HepG2 (cell line): ENCODE measurements at places on chromosomes 3 and 15.

- H3K4me3 ChIP-seq, result no peak overlapping the region
- H3K27ac ChIP-seq, result no peak overlapping the region
- H3K27me3 ChIP-seq, result peaks cover 9% of the 10 kb centered on the region; the same call in 1 of the 3 replicates
These were observed 192.7 kb upstream of the LRIG1 start for GRCh38 chr3:66693461-66694031.

DNA sequence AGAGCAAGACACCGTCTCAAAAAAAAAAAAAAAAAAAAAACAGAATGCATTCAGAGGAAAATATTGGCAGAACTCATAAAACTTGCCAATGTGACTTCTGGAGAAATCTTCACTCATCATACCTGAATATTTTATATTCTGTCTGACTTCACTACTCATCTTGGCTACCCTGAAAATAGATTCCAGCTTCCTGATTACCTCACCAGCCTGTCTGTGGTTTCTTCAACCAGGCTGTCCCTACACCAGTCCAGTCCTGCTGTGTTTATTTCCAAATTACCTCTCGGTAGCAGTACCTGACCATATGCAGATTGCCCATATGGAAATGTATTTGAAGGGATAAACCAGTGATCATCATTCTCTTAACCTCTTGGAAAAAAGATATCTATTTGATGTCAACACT is 9.3 kb upstream of the P3H2 start:
- no peaks in the 10 kb centered on the region for H3K4me1 ChIP-seq
- no peak overlapping the region for H3K27ac ChIP-seq
- no peak overlapping the region for H3K4me3 ChIP-seq
- no peaks in the 10 kb centered on the region for H3K36me3 ChIP-seq
- DNase-seq, result no peak

GRCh38 chr3:39290255-39290654 is 10.4 kb upstream of the CX3CR1 start:
- H3K36me3 ChIP-seq, result no peaks in the 10 kb centered on the region
- H3K27ac ChIP-seq, result no peak overlapping the region
- H3K4me3 ChIP-seq, result no peak overlapping the region
- H3K27me3 ChIP-seq, result no peaks in the 10 kb centered on the region; the same call in 1 of the 2 replicates
- H3K4me1 ChIP-seq, result peaks cover 53% of the 10 kb centered on the region

- H3K36me3 ChIP-seq, result no peaks in the 10 kb centered on the region
- no peak overlapping the region for H3K27ac ChIP-seq
- no peak overlapping the region for H3K4me3 ChIP-seq
- no peak for DNase-seq
- no peaks in the 10 kb centered on the region for H3K4me1 ChIP-seq
These were observed 29.8 kb upstream of the TRH start for GRCh38 chr3:129944709-129945108.

GRCh38 chr3:8455526-8456411 is 45.9 kb upstream of the LMCD1 start:
- peaks cover 40% of the 10 kb centered on the region for H3K4me1 ChIP-seq
- H3K4me3 ChIP-seq, result no peak overlapping the region
- no peak overlapping the region for H3K27ac ChIP-seq
- no peaks in the 10 kb centered on the region for H3K36me3 ChIP-seq
- no peaks in the 10 kb centered on the region for H3K27me3 ChIP-seq
- no peak for DNase-seq

DNA sequence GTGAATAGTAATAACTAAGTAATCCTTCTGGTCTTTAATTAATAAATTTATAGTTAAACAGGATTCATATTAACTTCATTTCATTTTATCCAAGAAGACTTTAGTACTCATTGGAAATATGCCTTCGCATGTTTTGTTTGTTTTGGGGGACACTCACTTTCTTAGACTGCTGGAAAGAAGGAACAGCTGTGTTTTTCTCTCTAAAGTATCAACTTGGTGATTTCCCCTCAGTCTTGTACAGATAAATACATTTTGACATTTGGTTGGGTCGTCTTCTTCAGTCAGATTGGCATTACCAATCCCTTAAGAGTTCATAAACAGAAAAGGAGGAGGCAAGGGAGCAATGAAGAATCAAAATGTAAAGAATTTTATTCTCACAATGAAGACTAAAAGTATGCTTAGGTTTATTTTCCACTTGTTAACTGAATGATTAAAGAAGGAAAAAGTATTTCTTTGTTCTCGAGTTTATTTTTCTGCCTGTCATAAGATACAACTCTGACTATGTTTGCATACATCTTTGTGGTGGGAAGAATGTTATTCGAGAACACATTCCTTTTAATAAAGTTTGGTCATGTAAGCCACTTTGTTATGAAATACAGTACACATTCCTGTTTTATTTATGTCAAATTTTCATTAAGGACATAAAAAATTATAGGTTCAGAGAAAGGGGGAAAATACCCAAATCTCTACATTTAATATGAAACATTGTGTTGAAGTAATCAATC is 140.2 kb downstream of the GMNC start:
- H3K4me1 ChIP-seq, result no peaks in the 10 kb centered on the region
- no peak for DNase-seq
- no peak overlapping the region for H3K4me3 ChIP-seq
- no peak overlapping the region for H3K27ac ChIP-seq
- H3K27me3 ChIP-seq, result no peaks in the 10 kb centered on the region

DNA sequence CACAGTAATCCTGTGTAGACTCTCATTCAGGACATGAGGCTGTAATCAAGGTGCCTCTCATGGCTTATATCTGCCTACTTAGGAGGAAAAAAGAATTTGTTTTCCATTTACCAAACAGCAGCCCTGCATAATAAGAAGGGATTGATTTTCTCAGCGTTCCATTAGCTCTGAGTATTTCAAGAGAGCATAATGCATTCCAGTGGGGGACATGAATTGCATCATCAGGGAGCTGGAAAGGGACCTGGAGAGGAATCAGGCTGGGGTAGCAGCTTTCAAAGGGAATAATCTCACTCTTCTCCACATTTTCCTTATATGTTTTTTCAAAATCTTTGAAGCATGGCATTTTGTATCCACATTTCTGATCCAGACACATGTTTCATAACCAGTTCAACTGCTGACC is 150.6 kb upstream of the ANKRD28 start:
- no peak overlapping the region for H3K27ac ChIP-seq
- no peaks in the 10 kb centered on the region for H3K27me3 ChIP-seq
- DNase-seq, result no peak
- H3K4me1 ChIP-seq, result peaks cover 15% of the 10 kb centered on the region

GRCh38 chr3:126508564-126508964 is 9.0 kb downstream of the UROC1 start:
- H3K36me3 ChIP-seq, result no peaks in the 10 kb centered on the region
- peaks cover 3% of the 10 kb centered on the region; the same call in 1 of the 2 replicates for H3K27me3 ChIP-seq
- peaks cover 8% of the 10 kb centered on the region; the same call in 1 of the 2 replicates for H3K4me1 ChIP-seq
- no peak for DNase-seq
- H3K4me3 ChIP-seq, result no peak overlapping the region

GRCh38 chr3:132870541-132870940 is 148.3 kb upstream of the NPHP3 start:
- H3K36me3 ChIP-seq, result no peaks in the 10 kb centered on the region
- no peak for DNase-seq
- H3K4me1 ChIP-seq, result no peaks in the 10 kb centered on the region
- H3K27me3 ChIP-seq, result no peaks in the 10 kb centered on the region

DNA sequence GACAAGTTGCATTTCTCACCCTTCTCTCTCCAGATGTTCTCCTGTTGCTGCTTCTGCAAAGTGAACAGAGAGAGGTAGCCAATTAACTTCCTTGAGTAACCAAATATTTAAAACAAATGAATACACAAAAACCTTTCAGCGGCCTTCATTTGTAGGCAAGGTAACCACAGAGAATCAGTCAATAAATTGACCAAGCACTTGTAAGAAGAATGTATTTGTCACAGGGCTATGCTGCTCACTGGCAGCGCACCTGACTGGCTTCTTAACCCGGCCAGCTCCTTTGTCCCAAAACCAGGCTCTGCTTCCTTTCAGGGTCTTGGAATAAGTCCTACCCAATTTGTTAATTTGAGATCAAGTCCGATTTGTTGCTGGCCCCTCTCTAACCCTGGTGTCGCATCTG is 43.5 kb upstream of the STXBP5L start:
- H3K4me3 ChIP-seq, result no peak overlapping the region
- H3K27ac ChIP-seq, result no peak overlapping the region
- no peaks in the 10 kb centered on the region for H3K4me1 ChIP-seq
- H3K36me3 ChIP-seq, result no peaks in the 10 kb centered on the region
